Nephron progenitor cell (in vitro differentiated cells): ENCODE measurements at places on chromosomes 3 and 15.
A peak's percentile ranks its signal among the peaks of the same experiment; 100 is the strongest.

GRCh38 chr15:46151786-46152185, 517.0 kb downstream of the SQOR start:
- DNase-seq = no peak

DNA sequence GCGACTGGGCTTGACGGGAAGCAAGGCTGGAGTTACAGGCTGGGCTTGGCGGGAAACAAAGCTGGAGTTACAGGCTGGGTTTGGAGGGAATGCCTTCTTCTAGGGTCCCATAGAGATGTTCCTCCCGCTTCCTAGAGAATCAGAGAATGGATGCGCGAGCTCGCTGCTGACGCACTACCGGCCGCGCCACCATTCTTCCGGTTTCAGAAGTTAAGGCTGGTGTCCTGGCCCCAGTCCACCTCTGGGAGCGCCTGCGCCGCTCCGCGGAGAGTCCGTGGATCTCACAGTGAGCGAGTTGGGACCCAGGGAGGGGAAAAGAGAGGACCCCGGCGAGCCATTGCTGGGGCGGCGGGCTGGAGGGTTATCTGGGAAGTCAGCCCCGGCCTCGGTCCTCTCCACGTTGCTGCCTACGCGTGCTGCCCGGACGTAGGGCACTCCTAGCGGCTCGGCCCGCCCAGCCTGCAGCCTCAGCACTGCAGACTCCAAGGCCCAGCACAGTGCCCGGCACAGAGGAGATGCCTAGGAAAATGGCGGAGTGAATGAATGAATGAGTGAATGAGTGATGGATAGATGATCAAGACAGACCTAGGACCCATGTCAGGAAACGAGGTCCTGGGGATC, at the start of gene ZNF502:
Gene ZNF502 (plus strand): TSS at position 206 of the 621 bp plus-strand sequence. CDS start 7,602 bp downstream, outside the sequence.
- peak; percentile 4 for DNase-seq

DNA sequence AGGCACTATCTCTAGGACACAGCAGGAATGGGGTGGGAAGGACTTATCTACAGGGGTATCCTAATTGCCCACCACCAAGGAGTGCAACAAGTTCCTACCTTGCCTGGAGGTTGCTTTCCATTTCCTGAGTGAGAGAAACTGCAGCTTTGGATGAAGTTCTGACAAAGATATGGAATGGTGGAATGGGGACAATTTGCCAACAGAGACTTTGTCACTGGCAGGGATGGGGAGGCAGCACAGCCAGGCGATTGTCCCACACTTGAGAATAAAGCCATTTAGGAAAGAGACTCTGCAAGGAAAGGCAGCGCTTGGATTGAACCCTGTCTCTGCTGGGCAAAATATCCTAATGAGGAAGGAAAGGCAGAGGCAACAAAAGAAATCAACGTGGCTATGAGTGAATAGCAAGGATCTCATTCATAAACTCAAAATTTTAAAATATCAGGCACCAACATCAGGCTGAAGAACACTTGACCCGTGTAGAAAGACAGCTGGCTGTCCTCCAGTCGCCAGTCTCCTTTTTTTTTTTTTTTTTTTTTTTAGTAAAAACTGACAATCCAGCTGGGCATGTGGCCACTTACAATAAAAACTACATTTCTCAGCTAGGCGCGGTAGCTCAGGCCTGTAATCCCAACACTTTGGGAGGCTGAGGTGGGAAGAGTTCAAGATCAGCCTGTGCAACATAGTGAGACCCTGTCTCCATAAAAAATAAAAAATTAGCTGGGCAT, 31.6 kb upstream of the PDE8A start:
- no peak for DNase-seq

DNA sequence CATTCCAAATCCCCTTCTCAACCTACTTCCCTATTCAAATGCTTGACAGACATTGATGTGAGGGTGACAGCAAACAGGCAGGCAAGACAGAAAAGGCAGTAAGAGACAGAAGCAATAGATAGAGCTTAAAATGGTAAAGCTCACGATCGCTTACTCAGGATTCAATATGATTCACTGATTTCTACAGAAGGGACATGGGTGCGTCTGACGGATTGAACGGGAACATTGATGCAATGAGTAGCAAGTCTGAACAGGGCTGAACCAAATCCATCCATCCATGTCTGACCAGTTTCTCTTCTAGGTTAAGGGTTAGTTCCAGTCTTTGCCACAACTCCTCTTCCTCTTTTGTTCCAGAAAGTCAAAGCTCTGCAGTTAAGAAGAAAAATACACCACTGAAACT, 35.1 kb downstream of the P2RY1 start:
- no peak for DNase-seq

DNA sequence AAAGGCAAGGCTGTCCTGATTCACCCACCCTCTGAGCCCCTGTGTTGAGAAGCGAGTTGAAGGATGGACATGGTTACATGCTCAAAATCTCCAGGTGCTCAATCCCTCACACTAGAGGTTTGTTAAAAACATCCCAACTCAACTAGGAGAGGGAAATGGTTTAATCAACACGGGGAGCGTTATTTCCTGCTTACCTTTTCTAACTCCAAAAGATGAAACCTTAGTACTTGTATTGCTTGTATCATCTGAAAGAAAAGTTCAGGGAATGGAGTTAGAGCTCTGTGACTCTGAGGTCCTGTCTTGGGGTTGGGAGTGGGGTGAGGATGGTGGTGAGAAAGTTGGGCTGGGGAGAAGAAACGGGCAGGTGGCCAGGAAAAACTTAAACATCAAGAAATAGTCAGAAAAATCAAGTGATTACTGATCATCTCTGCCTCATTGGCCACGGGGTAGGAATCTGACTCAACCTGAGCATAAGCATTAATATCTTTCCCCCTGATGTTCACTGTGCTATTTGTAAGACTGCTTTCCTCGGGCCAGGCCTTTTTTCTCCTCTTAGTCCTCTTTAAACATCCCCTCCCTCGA, 5.9 kb downstream of the MEIS2 start:
- no peak for DNase-seq

- peak; percentile 6 for DNase-seq
Measured at GRCh38 chr15:35932531-35932930, 386.6 kb upstream of the DPH6 start.

GRCh38 chr3:105523501-105523900, 156.8 kb downstream of the ALCAM start:
- no peak for DNase-seq

- DNase-seq = no peak
Measured at GRCh38 chr15:62832231-62832630, 210.3 kb upstream of the TPM1 start.

GRCh38 chr3:143121241-143122088, 1.9 kb downstream of the CHST2 start:
- DNase-seq = peak; percentile 64

DNA sequence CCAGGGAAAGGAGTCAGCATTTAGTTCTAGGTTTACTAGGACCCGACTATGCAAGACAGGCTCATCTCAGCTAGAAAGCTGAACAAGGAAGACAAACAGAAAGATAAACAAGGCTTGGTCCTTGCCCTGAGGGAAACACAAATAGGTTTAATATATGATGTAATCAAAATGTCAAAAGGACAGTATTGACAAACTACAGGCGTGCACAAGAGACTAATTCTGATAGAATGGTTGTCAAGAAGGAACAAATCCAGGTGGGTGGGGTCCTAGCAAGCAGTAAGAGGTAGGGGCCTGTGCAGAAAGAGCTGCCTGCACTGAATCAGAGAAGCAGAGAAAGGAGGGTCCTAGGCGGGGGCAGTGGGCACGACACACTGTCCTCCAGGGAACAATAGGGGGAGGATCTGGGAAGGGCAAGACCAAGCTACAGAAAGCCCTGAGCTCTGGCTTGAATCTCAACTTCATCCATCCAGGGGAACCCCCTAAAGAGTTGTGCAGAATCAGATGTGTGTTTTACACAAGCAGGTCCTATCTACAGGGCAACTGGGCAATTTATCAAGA, 23.4 kb downstream of the RFTN1 start:
- no peak for DNase-seq

DNA sequence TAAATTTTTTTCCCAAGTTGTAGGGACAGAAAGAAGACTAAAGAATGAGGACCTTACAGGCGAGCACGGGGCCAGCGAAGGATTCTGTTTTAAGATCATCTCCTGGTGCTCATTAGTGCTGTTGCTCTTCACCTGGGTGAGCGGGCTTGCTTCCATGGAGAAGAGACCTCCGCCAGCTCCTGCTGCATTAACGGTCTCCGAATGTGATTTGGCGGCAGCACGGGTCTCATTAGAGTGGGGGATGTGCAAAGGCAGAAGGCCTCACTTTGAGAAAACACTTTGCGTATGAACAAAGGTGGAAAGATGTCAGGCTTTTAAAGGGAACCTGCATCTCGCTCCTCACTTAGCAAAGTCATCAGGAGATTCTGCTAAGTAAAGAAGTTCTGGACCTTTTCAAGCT, 753.4 kb upstream of the CFAP20DC start:
- no peak for DNase-seq

DNA sequence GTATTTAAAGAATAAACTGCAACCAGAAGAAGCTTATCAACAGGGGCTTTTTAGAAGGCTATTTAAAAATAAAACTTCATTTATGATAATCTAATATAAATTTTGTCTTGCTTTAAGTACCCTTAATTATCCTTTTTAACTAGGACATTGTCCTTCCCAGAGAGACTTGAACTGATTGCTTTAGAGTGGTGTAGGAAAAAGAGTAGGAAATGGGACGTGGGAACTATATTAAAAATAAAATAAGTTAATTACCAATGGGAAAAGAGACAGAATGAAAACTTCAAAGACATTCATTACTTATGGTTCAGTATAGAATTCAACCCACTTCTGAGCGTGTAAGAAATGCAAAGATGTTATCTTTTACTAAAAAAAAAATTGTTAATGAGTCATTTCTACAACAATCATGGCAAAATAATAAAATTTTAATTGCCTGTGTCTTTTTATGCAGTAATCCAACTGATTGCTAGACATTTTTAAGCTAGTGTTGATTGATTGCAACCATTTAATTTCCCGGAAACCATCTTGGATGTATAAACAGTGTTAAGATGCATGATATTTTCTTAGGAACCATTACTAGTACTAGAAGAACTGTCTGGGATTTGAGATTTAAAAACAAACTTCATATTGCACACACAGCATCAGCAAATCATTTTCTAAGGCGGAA, 298.8 kb upstream of the UMPS start:
- no peak for DNase-seq

DNA sequence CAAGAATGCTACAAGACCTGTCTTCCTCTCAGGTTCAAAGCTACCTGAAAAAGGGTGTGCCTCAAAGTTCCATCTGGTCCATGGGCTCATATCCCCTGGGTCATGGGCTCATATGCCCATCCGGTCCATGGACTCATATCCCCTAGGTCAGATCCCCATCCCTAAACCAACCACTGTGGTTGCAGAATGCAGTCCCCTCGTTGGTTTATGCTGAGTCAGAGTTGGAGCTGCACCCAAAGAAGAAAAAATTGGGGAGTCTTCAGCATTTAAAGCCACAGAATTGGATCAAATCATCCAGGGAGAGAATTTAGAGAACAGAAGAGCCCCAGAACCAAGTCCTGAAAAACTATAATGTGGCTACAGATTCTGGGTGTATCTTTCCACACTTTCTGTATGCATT, 71.5 kb upstream of the IL12A start:
- DNase-seq = no peak

DNA sequence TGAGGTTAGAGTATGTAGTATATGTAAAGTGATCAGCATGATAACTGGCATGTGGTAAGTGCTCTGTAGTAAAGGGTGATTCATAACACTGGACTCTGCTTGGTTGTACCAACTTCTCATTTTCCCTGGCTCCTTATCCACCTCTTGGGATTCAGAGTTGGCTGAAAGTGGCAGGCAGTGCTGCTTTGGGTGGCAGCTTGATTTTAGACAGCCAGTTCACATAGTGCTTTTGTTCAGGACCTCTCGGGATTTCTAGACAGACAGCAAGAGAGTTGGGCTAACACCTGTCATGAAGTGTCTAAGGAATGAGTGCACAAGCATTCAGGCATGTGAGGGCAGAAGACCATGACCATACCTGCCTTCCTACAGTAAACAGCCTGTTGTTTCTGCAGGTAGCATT, 69.0 kb downstream of the RBM6 start:
- DNase-seq = no peak

DNA sequence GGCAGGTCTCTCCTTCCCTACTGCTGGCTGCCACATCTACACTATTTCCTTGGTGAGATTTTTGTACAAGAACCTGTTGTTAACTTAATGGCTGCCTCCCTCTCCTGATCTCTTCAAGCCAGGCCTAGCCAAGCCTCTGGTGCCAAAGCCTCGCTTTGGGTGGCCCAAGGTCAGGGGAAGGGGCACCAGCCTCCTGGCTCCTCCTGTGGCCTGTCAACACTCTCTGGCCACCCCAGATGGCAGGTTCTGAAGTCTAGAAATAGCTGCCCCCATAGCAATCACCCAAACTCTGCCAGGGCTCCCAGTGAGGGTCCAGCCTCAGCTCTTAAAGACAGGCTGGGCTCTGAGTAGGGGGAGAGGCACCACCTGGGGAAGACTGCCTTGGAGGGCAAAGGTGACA, 5.0 kb downstream of the IFRD2 start:
- DNase-seq = no peak

- no peak for DNase-seq
Measured at GRCh38 chr3:81742581-81742980, 18.9 kb downstream of the GBE1 start.

- no peak for DNase-seq
Measured at GRCh38 chr3:34056951-34057390, 258.5 kb downstream of the PDCD6IP start.

DNA sequence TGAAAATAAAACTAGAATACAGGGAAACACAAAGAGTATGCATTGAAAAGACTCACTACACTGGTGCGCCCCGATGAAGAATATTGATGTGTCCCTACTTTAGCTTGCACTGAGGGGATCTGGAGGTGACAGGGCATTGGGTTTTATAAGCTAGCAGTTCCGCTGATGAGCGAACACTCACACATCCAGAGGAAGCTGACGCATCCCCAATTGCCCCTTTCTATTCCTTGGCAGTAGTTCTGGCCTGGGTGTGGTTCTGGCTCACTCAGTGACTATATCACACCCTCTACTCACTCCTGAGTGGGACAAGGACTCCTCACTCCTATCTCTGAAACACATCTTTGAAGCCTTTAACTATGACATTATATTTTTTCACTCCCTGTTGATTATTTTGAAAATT, 71.0 kb downstream of the B3GNT5 start:
- DNase-seq = no peak

DNA sequence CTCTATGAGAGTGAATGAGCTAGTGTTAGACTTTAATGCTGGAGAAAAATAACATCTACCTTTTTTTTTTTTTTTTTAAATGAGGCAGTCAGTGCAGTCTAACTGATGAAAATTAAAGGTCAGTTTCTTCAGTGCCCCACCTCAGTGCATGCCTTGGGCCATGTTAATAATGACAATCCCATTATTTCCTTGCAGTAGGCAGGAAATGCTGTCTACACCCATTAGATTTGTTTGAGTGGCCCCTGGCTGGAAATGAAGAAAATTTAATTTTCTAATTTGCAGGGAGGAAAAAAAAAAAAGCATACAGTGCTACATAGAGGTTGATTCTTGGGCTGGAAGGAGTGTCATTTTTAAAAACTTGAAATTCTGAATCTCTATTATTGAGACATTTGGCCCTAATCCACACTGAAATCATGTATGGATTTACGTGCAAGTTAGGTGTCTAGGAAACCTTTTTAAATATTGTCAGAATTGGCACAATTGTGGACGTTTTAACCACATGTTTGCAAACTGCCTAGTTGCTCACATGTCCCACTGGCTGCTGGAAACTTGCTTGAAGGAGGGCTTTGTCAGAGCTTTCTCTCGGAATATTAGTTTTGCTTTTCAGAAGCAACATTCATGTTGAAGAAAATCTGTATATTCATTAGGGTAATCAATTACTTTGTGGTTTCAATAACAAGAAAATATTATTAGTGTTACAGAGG, 18.4 kb downstream of the FNDC3B start:
- DNase-seq = no peak

GRCh38 chr3:59326246-59327024, 276.6 kb upstream of the CFAP20DC start:
- no peak for DNase-seq

- DNase-seq = no peak
Measured at GRCh38 chr3:134291319-134292254, 40.9 kb upstream of the RYK start.
